ENCODE measurements at places on chromosomes 7 and 10. TPM values are rescaled to one million over a fixed set of nuclear protein-coding genes. Genes with fewer than 3 reads are reported as not detected.
A peak's percentile ranks its signal among the peaks of the same experiment; 100 is the strongest.

- DNase-seq: no peak
Measured at GRCh38 chr7:22121702-22122474, 176.2 kb upstream of the CDCA7L start.

Gene OR2A5
- polyA plus RNA-seq: not detected

DNA sequence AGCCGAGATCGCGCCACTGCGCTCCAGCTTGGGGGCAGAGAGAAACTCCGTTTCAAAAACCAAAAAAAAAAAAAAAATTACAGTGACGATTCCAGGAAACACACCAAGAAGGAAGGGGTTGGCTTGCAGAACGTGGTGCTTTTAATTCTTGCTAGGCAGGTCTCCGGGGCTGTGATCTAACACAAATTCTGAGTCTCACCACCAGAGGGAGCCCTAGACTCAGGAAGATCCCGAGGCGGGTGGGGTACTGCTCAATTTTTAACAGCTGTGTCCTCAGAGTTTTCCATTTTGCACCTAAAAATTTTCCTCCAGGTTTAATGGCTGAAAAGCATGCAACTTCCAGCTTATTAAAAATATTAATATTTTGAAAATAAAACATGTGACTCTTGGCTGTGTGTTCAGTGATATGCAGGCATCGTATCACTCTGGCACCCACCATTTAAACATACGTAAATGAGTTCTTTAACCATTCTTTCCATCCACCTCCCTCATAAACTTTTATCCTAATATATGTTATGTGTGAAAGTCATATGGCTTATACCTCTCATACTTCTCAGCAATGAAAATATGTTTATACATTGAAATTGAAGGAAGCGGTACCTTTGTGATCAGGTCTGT, 26.5 kb upstream of the NUB1 start:
- peak; percentile 30 for DNase-seq

Gene GNGT1
- not detected for polyA plus RNA-seq

DNA sequence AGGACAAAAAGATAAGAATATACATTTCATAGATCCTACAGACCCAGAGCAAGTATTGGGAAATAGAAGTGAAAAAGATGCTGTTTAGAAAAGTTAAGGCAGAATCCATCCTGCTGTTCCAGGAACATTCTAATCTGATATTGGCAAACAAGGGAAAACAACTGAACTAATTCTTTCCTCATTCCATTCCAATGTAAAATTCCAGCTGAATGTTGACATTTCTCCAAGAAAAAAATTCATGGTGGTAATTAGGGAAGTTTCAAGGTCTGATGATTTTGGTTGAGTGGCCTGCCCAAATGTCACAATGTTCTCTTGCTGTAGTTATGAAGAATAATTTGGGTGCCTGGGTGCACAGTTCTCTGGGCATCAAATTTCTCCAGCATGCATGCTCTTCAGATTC, 15.2 kb downstream of the PIP start:
- DNase-seq: no peak

DNA sequence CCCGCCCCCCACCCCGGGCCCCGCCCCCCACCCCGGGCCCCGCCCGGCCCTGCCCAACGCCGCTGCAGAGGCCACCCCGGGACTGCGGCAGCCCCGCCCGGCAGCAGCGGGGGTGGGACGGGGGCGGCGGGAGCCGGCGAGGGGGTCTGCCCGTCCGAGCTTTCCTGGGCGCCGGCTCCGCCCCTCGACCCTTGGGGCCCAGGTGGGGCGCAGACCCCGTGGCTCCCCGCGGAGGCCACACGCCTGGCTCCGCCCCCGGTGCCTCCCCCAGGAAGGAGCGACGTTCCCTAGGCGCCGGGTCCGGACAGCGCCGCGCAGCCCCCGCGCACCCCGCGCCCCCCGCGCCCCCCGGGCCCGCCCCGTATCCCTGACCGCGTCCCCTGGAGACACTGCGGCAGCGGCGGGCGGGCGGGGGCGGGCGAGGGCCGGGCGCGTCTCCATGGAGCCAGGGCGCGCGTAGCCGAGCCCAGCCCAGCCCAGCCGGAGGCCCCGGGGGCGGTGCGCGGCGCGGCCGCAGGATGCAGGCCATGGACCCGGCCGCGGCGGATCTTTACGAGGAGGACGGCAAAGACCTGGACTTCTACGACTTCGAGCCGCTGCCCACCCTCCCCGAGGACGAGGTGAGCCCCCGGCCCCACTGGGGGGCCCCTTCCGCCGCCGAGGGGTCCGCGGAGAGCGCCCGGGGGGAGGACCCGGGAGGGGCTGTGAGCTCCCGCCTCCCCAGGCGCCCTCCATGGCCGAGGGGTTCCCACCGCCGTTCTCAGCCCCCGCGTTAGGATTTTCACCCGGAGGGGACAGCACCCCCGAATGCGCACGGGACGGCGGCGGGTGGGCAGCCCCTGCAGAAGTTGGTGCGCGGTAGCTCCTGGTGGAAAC, at the start of gene KNDC1:
Gene KNDC1 (plus strand): TSS at position 270 of the 876 bp plus-strand sequence. CDS start 249 bp downstream, at position 519.
- DNase-seq: no peak

DNA sequence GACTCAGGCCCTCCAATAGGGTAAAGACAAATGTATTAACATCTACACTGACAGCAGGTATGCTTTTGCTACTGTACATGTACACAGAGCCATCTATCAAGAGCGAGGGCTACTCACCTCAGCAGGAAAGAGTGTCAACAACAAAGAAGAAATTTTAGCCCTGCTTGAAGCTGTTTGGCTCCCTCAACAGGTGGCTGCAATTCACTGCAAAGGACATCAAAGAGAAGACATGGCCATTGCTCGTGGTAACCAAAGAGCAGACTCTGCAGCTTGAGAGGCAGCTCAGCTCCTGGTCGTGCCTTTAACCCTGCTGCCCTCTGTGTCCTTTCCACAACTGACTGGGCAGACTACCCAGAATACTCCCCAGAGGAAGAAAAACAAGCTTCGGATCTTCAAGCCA, 5.1 kb downstream of the AKR1B15 start:
- no peak for DNase-seq

Gene TMEM184A
- polyA plus RNA-seq: 0.36 TPM

DNA sequence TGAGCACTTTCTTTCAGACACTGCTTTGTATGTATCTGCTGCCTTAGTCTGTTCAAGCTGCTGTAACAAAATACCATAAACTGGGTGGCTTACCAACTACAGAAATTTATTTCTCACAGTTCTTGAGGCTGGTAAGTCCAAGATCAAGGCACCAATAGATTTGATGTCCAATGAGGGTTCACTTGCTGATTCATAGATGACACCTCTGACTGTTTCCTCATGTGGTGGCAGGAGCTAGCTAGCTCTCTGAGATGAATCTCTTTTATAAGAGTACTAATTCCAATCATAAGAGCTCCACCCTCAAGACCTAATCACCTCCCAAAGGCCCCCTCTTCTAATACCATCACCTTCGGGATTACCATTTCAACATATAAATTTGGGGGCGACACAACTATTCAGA, 76.6 kb upstream of the ADO start:
- no peak for DNase-seq

GRCh38 chr10:60739558-60739957, 38.7 kb upstream of the CDK1 start:
- no peak for DNase-seq

DNA sequence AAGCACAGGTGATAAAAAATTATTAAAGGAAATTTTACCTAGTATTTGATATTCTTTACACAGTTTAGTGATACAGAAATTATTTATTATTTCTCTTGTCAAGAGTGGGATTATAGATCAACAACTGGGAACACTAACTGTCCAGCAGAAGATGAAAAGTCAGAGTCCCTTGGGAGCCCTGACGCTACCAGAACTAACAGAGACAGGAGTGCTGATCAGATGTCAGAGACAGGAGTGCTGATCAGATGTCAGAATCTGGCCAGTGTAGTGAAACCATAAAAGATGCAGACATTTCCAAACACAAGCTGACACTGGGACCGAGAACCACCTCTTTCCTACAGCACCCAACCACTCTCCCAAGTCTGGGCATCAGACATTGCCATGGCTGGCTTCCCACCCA, 828.2 kb downstream of the TNS3 start:
- DNase-seq: no peak

Gene CALY
- polyA plus RNA-seq: 0.16 TPM

DNA sequence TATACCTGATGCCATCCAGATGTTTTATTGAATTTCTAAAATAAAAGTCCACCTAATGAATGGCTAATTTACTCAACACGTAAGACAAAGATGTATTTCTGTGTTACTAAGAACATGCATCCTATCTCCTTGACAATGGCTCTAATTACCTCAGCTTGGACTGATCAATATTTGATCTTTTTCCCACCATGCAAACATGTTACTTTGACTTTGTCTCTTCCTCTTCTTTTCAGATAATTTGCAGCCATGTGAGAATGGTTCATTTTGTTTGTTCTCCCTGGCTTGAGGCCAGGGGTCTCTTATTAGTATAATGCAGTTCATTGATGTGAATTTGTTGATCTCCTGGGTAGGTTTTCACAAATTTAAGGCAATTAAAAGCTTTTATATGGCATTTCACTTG, 302.1 kb downstream of the ADK start:
- DNase-seq: no peak

- no peak for DNase-seq
Measured at GRCh38 chr7:425794-426188, 93.9 kb downstream of the PDGFA start.

Gene MSS51
- polyA plus RNA-seq: 1.4 TPM

DNA sequence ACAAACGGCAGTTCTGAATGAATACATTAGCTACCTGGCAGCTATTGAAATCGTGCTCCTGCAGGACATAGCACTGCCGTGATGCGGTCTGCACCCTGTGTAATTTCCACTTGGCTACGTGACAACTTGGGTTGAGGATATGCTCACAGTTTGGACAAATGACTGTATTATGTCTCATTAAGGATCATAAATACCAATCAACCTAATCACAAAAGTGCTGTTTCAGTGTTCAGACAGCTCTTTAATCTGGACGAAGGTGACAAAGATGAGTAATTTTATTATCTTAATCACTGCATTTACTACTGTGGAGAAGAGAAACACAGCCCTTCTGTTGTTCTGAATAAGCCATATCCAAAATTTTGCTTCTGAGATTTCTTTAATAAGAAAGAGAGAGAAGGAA, 210.8 kb upstream of the PFKP start:
- no peak for DNase-seq

Gene TACR2
- polyA plus RNA-seq: not detected

Gene C10orf71
- polyA plus RNA-seq: not detected

Gene ABI1
- polyA plus RNA-seq: 64.2 TPM

Gene ANKRD1
- 0.53 TPM for polyA plus RNA-seq

GRCh38 chr7:42930889-42931288, 1.1 kb downstream of the PSMA2 start:
- DNase-seq: no peak

GRCh38 chr7:151301471-151302462, 39.8 kb upstream of the NUB1 start:
- DNase-seq: no peak

DNA sequence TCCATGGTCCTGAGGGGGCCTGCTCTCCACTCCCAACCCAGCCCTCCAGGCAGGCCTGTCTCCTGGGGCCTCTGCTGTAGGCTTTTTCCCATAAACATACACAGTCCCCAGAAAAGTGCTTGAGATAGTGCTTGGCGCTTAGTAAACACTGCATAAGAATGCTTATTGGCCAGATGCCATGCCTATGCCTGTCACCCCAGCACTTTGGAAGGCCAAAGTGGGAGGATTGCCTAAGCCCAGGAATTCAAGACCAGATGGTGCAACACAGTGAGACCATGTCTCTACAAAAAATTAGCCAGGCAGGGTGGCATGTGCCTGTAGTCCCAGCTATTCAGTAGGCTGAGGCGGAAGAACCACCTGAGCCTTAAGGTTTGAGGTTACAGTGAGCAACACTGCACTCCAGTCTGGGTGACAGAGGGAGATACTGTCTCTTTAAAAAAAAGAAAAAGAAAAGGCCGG, 24.6 kb upstream of the ASL start:
- peak; percentile 84 for DNase-seq

- no peak for DNase-seq
Measured at GRCh38 chr10:13690281-13690825, 103.6 kb downstream of the PRPF18 start.

Gene CACNB2
- polyA plus RNA-seq: 0.93 TPM

- DNase-seq: peak; percentile 95
Measured at GRCh38 chr10:3852147-3852904, 67.3 kb upstream of the KLF6 start.

DNA sequence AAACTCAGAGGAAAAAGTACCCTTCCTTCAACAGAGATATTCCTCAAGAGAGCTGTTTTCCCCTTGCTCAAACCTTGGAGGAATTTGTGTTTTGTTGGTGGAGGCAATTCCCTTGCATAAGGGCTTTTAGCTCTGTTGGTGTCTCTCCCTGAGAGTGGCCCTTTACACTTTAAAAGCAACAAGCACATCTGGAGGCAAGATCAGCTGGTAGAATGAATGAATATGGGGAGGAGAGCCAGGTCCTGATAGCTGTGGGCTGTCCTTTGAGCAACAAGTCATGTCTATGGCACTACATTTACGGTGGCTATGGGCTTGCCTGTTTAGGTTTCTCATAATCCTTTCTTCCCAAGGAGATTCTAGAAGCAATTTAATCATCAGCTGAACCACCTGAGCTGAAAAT, 384.0 kb downstream of the SORCS3 start:
- no peak for DNase-seq

Data from AG04450 (cell line).